ENCODE measurements at places on chromosomes 6 and 20.

DNA sequence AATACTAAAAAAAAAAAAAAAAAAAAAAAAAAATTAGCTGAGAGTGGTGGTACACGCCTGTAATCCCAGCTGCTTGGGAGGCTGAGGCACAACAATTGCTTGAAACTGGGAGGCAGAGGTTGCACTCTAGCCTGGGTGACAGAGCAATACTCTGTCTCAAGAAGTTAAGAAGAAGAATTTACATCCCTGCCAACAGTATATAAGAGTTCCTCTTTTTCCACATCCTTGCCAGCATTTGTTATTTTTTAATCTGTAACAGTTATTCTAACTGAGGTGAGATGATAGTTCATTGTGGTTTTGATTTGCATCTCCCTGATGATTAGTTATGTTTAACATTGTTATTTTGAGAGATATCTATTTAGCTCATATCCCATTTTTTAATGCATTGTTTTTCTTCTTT, 20.3 kb upstream of the DYNLRB1 start:
- H3K4me1 ChIP-seq = no peaks in the 10 kb centered on the region
- no peaks in the 10 kb centered on the region for H3K27me3 ChIP-seq
- no peak overlapping the region for H3K4me3 ChIP-seq

DNA sequence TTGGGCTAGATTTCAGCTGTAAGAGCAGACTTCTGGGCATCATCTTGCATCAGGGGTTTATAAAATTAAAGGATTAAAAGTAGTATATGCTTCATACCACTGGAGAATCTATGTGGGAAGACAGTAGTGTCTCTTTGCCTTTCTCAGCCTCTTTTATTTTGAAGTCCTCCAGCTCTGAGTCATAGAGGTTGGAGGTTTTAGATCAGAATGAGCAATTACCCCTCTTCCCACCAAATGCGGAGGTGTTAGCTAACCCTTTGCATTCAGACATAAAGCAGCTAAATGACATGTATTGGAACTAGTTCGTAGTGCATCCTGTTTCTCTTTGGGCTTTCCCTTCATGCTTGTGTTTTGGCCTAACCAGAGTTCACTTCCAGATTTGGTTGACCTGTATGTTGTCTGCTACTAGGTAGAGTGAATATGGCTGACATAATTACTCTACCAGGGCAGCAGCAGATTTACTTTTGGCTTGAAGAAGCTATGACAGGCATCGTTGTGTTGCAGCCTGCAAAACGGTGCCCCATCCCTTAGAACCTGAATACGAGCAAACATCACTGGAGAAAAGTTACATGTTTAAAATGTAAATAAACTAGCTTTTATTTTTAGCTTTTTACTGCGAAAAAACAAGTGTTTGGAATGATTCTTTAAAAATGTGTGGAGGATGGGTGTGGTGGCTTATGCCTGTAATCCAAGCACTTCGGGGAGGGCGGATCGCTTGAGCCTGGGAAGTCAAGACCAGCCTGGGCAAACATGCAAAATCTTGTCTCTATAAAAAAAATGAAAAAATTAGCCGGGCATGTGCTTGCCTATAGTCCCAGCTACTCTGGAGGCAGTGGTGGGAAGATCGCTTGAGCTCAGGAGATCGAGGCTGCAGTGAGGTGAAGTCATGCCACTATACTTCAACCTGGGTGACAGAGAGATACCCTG, 82.2 kb downstream of the MYO6 start:
- no peak overlapping the region for H3K4me3 ChIP-seq
- H3K27ac ChIP-seq = no peak overlapping the region
- H3K27me3 ChIP-seq = no peaks in the 10 kb centered on the region
- no peak for DNase-seq
- no peaks in the 10 kb centered on the region for H3K36me3 ChIP-seq

- no peaks in the 10 kb centered on the region for H3K36me3 ChIP-seq
- no peaks in the 10 kb centered on the region for H3K4me1 ChIP-seq
- H3K27ac ChIP-seq = no peak overlapping the region
- no peak overlapping the region for H3K4me3 ChIP-seq
- H3K27me3 ChIP-seq = no peaks in the 10 kb centered on the region
Observed at GRCh38 chr20:826695-827323, 6.7 kb upstream of the FAM110A start.

GRCh38 chr6:142207265-142207877, 60.3 kb downstream of the VTA1 start:
- H3K4me1 ChIP-seq = no peaks in the 10 kb centered on the region
- no peak overlapping the region for H3K4me3 ChIP-seq
- no peaks in the 10 kb centered on the region for H3K27me3 ChIP-seq
- no peak overlapping the region for H3K27ac ChIP-seq
- no peaks in the 10 kb centered on the region for H3K36me3 ChIP-seq
- no peak for DNase-seq

DNA sequence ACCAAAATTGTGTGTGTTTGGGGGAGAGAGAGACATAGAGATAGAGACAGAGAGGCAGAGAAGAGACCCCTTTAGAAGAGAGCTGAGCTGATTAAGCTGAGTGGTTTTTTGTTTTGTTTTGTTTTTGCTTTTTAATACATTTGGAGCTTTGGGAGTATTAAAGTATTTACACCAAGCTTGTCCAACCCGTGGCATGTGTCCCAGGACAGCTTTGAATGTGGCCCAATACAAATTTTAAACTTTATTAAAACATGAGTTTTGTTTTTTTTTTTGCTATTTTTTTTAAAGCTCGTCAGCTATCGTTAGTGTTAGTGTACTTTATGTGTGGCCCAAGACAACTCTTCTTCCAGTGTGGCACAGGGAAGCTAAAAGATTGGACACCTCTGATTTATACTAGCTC, 56.0 kb downstream of the MRAP2 start:
- H3K36me3 ChIP-seq = no peaks in the 10 kb centered on the region
- no peak for DNase-seq
- H3K4me1 ChIP-seq = no peaks in the 10 kb centered on the region

- H3K27ac ChIP-seq = no peak overlapping the region
- no peaks in the 10 kb centered on the region for H3K36me3 ChIP-seq
- H3K27me3 ChIP-seq = no peaks in the 10 kb centered on the region
- no peaks in the 10 kb centered on the region for H3K4me1 ChIP-seq
- H3K4me3 ChIP-seq = no peak overlapping the region
Observed at GRCh38 chr6:2921520-2922115, 18.5 kb upstream of the SERPINB9 start.

GRCh38 chr6:77834591-77834996, 181.8 kb downstream of the MEI4 start:
- no peaks in the 10 kb centered on the region for H3K4me1 ChIP-seq
- no peak overlapping the region for H3K27ac ChIP-seq
- no peak for DNase-seq
- H3K27me3 ChIP-seq = no peaks in the 10 kb centered on the region
- H3K4me3 ChIP-seq = no peak overlapping the region

GRCh38 chr20:32387252-32387651, 29.1 kb downstream of the ASXL1 start:
- no peaks in the 10 kb centered on the region for H3K27me3 ChIP-seq
- peaks cover 3% of the 10 kb centered on the region for H3K4me1 ChIP-seq
- H3K27ac ChIP-seq = no peak overlapping the region
- DNase-seq = no peak

- no peak for DNase-seq
- no peaks in the 10 kb centered on the region for H3K27me3 ChIP-seq
- H3K4me3 ChIP-seq = no peak overlapping the region
- no peak overlapping the region for H3K27ac ChIP-seq
- H3K4me1 ChIP-seq = no peaks in the 10 kb centered on the region
Observed at GRCh38 chr20:48794360-48794759, 33.4 kb downstream of the PREX1 start.

DNA sequence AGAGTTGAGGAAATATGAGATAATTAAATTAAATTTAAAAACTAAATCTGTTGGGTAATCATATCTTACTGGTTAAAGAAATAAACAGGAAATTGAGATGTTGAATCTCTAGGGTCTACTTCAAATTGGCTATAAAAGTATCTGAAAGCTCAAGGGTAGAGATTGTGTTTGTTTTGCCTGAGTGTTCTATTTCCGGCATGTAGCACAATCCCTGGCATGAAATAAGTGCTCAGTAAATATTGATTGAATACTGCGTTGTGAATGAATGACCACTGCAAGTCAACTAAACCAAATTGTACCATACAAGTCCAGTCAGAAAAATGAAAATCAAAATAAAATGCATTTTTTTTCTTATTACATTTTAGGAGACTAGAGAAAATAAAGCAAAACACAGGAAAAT, 709.8 kb downstream of the EPM2A start:
- H3K27ac ChIP-seq = no peak overlapping the region
- H3K27me3 ChIP-seq = no peaks in the 10 kb centered on the region
- H3K4me3 ChIP-seq = no peak overlapping the region
- no peak for DNase-seq

DNA sequence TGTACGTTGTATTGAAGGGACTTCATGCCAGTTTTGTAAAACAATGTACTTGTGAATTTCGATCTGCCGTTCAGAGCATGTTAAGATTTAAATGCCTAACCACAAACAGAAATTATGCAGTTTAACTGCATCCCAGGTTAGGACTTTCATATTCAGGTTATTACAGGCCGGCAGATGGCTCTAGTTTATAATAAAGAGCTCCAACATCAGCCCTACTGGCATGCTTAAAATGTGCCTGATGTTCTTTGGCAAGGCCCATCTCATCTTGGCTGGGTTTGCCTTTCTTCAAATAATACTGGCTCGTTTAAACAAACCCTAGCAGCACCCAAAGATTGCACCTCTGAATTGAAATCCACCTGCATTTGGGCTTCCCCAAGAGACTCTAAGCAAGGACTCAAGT, 169.3 kb upstream of the RIN2 start:
- no peaks in the 10 kb centered on the region for H3K27me3 ChIP-seq
- no peak overlapping the region for H3K4me3 ChIP-seq
- no peaks in the 10 kb centered on the region for H3K36me3 ChIP-seq
- peak; percentile 33 for DNase-seq

- no peak overlapping the region for H3K27ac ChIP-seq
- H3K4me1 ChIP-seq = no peaks in the 10 kb centered on the region
Observed at GRCh38 chr20:8678098-8678776, 390.6 kb upstream of the PLCB4 start.

DNA sequence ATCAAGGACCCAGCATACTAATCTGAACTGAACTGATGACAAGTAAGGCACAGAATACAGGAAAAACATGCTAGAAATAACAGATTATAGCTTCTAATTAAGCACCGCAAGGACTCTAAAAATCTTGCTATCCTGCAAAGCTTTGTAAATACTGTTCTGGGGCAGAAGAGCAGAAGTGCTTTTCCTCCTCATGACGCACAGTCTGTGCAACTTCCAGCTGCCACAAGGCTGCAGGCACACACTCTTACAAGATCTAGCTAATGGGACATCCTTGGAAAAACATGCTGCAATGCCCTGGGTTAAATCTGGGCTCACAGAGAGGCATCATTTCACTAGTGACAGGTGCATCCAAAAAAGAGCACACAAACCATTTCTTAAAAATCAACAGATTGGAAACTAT, 188.6 kb downstream of the GJA10 start:
- H3K4me1 ChIP-seq = no peaks in the 10 kb centered on the region
- H3K27me3 ChIP-seq = no peaks in the 10 kb centered on the region
- H3K36me3 ChIP-seq = no peaks in the 10 kb centered on the region
- H3K27ac ChIP-seq = no peak overlapping the region
- DNase-seq = no peak

DNA sequence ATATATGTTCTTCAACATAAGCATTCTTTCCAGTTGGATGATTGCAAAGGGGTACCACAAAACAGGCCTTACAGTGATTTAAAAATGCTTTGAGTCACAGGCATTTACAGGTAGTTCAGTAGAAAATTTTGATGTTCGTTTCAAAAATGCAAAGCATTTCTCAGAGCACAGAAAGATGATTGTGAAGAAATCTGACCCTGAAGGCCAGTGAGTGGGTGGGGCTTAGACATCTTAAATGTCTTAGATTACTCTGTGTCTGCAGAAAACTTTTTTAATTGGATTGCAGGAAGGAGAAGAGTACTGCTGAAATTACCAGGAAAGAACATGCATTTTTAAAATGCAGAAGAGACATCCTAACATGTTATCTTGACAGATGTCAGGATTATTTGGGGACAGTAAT, 268.3 kb downstream of the CDKAL1 start:
- no peaks in the 10 kb centered on the region for H3K27me3 ChIP-seq
- H3K4me1 ChIP-seq = no peaks in the 10 kb centered on the region
- H3K27ac ChIP-seq = no peak overlapping the region
- no peaks in the 10 kb centered on the region for H3K36me3 ChIP-seq

- H3K4me1 ChIP-seq = no peaks in the 10 kb centered on the region
- H3K27me3 ChIP-seq = no peaks in the 10 kb centered on the region
- DNase-seq = no peak
- H3K4me3 ChIP-seq = no peak overlapping the region
- H3K27ac ChIP-seq = no peak overlapping the region
- H3K36me3 ChIP-seq = no peaks in the 10 kb centered on the region
Observed at GRCh38 chr6:150905769-150906168, 40.3 kb downstream of the MTHFD1L start.

DNA sequence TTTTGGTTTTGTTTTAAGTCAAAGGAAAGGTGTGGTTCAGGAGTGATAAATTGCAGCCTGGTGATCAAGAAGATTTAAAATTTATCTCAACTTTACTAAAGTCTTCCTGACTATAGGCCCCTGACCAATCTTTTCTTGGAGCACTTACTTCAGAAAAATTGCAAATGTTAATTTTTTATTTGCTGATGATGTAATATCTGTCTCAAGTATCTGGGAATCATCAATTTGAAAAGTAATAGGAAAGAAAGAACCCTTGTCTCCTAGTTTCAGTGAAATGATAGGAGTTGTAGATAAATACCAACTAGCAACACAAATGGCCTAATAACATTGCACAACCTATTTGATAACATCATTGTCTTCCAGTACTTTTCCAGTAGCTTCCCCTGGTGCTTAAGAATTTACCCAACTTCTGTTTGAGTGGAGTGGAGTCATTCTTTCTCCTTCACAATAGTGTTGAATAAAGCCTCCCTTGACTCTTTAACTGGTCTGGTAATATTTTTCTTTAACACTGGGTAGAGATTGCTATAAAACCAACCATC, 648.3 kb upstream of the ADGRB3 start:
- DNase-seq = no peak
- H3K4me1 ChIP-seq = no peaks in the 10 kb centered on the region
- H3K4me3 ChIP-seq = no peak overlapping the region
- H3K27me3 ChIP-seq = no peaks in the 10 kb centered on the region
- no peak overlapping the region for H3K27ac ChIP-seq
- H3K36me3 ChIP-seq = no peaks in the 10 kb centered on the region

GRCh38 chr20:51153867-51154707, 131.2 kb upstream of the KCNG1 start:
- no peaks in the 10 kb centered on the region for H3K27me3 ChIP-seq
- no peak for DNase-seq
- H3K27ac ChIP-seq = no peak overlapping the region

DNA sequence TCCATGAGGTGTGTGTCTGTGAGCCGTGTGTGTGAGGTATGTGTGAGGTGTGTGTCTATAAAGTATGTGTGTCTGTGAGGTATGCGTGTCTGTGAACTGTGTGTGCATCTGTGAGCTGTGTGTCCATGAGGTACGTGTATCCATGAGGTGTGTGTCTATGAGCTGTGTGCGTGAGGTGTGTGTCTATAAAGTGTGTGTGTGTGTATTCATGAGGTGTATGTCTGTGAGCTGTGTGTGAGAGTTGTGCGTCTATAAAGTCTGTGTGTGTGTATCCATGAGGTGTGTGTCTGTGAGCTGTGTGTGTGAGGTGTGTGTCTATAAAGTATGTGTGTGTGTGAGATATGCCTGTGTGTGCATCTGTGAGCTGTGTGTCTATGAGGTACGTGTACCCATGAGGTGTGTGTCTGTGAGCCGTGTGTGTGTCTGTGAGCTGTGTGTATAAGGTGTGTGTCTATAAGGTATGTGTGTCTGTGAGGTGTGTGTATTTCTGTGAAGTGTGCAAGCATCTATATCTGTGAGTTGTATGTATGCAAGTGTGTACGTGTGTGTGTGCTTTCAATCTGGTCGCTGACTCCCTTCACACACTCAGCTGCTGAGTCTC, 91.9 kb upstream of the FOXP4 start:
- no peak overlapping the region for H3K27ac ChIP-seq
- no peaks in the 10 kb centered on the region for H3K36me3 ChIP-seq
- H3K4me1 ChIP-seq = peaks cover 16% of the 10 kb centered on the region
- no peak overlapping the region for H3K4me3 ChIP-seq
- H3K27me3 ChIP-seq = no peaks in the 10 kb centered on the region

All from uterus (tissue), 4 donors.